Neural crest cell (in vitro differentiated cells): ENCODE measurements at places on chromosomes 6 and 20. TPM values are rescaled to one million over a fixed set of nuclear protein-coding genes. Genes with fewer than 3 reads are reported as not detected.

The C6orf15 gene
- total RNA-seq: not detected in 2 replicates

The PNLDC1 gene
- 0.49 TPM in 1 of 2 replicates, not detected in the other for total RNA-seq

The POM121L2 gene
- total RNA-seq: not detected in 2 replicates

The COL21A1 gene
- total RNA-seq: not detected in 2 replicates

The TTLL9 gene
- 2.9 and 3.3 TPM in 2 replicates for total RNA-seq

The IP6K3 gene
- total RNA-seq: 0.72 and 0.89 TPM in 2 replicates

The EPPIN gene
- not detected in 2 replicates for total RNA-seq

The DTD1 gene
- total RNA-seq: 68.2 and 73.4 TPM in 2 replicates

The KIF13A gene
- 34.4 TPM in 2 replicates for total RNA-seq

DNA sequence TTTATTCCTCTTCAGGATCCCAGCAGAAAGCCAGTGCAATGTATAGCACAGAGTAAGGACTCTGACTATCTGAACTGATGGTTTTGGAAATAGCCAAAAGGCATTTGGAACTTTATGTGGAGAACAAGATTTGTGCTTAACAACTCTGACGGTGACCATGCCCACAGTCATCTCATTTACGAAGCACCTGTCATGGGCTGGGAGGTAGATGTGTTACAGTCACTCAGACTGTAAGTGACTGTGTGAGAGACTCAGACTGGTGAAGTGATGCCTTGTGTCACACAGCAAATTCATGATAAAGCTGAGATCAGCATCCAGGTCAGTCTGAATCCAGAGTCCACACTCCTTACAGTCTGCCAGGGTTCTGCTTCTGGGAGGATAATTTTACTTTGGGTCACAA, 23.9 kb upstream of the FAM83C start:
- no peaks in the 10 kb centered on the region for H3K4me1 ChIP-seq
- no peaks in the 10 kb centered on the region for H3K27me3 ChIP-seq
- H3K4me3 ChIP-seq: no peak overlapping the region
- H3K36me3 ChIP-seq: peaks cover 4% of the 10 kb centered on the region
- H3K27ac ChIP-seq: no peak overlapping the region

DNA sequence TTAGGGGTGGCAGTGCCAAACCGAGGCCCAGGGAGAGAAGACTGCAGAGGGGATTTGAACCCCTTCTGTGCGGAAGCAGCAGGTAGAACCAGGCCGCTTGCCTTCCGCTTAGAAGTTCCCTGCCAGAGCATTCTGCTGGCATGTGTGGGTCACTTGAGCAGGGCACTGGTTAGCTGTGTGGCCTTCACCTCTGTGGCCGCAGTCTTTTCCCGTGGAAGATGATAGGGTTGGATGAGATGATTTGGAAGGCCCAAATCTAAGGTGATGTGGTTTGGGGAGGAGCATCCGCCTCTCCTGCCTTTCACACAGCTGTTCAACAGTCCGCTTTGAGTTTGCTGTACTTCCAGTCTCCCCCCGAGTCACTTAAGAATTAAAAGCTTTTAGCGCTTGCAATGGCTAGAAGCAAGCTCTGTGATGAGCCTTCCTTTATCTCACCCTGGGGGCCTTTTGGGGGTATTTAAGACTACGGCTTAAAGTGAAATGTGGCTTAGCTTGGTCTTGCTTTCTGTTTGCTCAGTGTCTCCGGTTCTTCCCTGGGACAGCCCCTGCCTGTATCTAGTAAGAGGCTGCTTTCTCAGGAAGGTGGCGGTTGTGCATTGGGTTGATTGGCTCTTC, 743 bp downstream of the CMTR1 start:
- H3K4me1 ChIP-seq: peaks cover 21% of the 10 kb centered on the region
- peak overlapping the region; percentile 71 for H3K27ac ChIP-seq
- H3K4me3 ChIP-seq: peak overlapping the region; percentile 94
- H3K36me3 ChIP-seq: no peaks in the 10 kb centered on the region

DNA sequence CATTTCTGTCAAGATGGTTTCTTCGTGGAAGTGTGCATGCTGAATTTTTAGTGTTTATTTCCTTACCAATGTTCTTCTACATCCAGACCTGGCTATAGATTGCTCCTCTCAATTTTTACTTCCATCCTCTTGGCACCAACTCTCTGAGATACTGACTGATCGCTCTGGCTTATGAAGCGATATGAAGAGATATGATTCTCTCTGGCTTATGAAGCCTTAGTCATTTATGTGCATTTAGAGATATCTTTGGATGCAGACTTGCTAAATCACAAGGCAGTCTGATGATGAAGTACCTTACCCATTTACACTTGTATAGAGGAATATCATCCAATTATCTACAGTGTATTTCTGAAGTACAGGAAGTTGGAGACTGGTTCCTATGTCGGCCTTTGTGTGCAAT, 295.4 kb upstream of the STXBP5 start:
- H3K27me3 ChIP-seq: no peaks in the 10 kb centered on the region
- no peak for DNase-seq
- H3K27ac ChIP-seq: no peak overlapping the region
- no peak overlapping the region for H3K4me3 ChIP-seq
- H3K4me1 ChIP-seq: peaks cover 9% of the 10 kb centered on the region

DNA sequence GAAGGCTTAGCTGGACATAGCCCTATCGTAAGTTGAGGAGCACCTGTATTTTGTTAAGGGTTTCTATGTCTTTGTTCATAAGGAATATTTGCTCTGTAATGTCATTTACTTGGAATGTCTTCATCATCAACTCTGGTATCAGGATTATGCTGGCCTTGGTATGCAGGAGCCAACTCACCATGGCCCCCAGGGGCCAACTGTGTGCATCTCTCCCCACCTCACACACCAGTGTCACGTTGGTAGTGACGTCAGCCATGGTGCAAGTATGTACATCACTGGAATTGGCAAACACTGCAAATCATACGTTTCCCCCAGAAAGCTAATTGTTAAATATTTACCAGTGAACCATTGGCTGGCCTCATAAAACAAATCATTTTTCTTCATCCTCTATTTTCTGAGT, 70.8 kb downstream of the YTHDF1 start:
- no peak overlapping the region for H3K27ac ChIP-seq
- H3K36me3 ChIP-seq: peaks cover 6% of the 10 kb centered on the region
- no peak overlapping the region for H3K4me3 ChIP-seq
- peaks cover 39% of the 10 kb centered on the region for H3K27me3 ChIP-seq
- DNase-seq: no peak
- H3K4me1 ChIP-seq: peaks cover 19% of the 10 kb centered on the region

- H3K36me3 ChIP-seq: no peaks in the 10 kb centered on the region
- DNase-seq: no peak
- no peaks in the 10 kb centered on the region for H3K27me3 ChIP-seq
- no peak overlapping the region for H3K27ac ChIP-seq
- no peaks in the 10 kb centered on the region for H3K4me1 ChIP-seq
These were observed 125.1 kb upstream of the HS3ST5 start for GRCh38 chr6:114467931-114468330.

GRCh38 chr20:59770851-59771250, 162.6 kb downstream of the SYCP2 start:
- peaks cover 15% of the 10 kb centered on the region for H3K4me1 ChIP-seq
- H3K4me3 ChIP-seq: no peak overlapping the region
- no peak for DNase-seq
- peaks cover 11% of the 10 kb centered on the region for H3K27me3 ChIP-seq

DNA sequence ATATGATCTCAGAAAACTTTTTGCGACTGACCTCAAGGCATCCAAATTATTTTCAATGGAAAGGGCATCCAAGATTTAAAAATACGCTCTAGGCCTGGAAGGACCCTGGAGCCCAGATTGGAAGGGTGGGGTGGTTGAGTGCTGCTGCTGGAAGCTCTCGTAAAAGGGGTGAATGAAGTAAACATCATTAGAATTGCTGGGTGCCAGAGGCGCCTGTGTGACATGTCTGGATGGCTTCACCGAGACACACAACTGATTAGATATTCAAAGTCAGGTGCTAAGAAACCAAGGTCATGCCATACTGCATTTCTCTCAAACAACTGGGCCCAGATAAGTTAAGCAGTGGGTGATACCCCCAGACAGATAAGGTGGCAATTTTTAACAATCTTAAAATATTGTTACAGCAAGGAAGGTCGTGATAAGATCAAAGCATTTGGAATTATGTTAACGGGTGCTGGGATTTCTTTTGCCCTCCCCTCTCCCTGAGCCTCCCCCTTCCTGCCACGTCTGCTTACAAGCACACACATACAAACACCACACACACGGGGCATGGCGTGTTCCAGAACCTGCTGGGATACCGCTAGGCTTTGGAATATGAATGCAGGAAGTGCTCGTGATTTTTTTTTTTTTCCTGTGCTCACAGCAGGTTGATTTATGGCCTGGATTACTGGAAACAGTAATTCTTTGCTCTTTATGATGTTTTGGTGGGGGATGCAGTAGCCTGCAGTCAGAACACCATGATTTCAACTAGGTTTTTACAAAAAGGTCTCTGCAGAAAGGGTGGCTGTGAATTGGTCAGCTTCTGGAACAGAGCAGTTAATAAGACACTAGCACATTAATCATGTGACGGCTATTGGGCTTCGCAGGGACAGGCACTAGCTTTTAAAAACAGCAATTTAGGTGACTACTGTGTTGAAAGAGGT, 551.2 kb downstream of the QKI start:
- no peak for DNase-seq
- H3K4me3 ChIP-seq: no peak overlapping the region
- H3K4me1 ChIP-seq: peaks cover 50% of the 10 kb centered on the region
- no peaks in the 10 kb centered on the region for H3K27me3 ChIP-seq
- H3K36me3 ChIP-seq: no peaks in the 10 kb centered on the region
- H3K27ac ChIP-seq: peak overlapping the region; percentile 37

- H3K27ac ChIP-seq: no peak overlapping the region
- DNase-seq: no peak
- H3K36me3 ChIP-seq: no peaks in the 10 kb centered on the region
- peaks cover 2% of the 10 kb centered on the region for H3K27me3 ChIP-seq
- H3K4me1 ChIP-seq: peaks cover 2% of the 10 kb centered on the region
These were observed 2.7 kb downstream of the BCAS1 start for GRCh38 chr20:54067606-54068174.

DNA sequence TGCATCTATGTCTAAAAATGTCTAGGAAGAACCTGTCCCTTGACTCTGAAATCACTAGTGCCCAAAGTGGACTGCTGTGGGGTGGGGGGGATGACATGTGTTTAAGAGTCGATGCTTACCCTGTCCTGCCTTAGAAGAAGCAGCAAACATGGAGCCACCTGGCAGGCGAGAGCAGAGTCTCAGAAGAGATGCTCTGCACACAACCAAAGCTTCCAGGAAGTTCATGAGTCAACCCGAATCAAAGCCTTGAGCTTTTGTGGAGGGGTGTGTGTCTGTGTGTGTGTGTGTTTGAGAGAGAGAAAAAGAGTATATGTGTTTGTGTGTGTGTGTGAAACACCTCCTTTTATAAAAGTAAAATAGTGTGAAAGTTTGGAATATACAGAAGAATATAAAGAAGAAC, 269.9 kb downstream of the ALDH8A1 start:
- no peak overlapping the region for H3K4me3 ChIP-seq
- H3K36me3 ChIP-seq: no peaks in the 10 kb centered on the region
- no peak overlapping the region for H3K27ac ChIP-seq
- H3K27me3 ChIP-seq: no peaks in the 10 kb centered on the region

- no peaks in the 10 kb centered on the region for H3K27me3 ChIP-seq
- DNase-seq: no peak
- no peak overlapping the region for H3K27ac ChIP-seq
- no peak overlapping the region for H3K4me3 ChIP-seq
- no peaks in the 10 kb centered on the region for H3K4me1 ChIP-seq
These were observed 57.2 kb downstream of the KLHL31 start for GRCh38 chr6:53608396-53608795.

DNA sequence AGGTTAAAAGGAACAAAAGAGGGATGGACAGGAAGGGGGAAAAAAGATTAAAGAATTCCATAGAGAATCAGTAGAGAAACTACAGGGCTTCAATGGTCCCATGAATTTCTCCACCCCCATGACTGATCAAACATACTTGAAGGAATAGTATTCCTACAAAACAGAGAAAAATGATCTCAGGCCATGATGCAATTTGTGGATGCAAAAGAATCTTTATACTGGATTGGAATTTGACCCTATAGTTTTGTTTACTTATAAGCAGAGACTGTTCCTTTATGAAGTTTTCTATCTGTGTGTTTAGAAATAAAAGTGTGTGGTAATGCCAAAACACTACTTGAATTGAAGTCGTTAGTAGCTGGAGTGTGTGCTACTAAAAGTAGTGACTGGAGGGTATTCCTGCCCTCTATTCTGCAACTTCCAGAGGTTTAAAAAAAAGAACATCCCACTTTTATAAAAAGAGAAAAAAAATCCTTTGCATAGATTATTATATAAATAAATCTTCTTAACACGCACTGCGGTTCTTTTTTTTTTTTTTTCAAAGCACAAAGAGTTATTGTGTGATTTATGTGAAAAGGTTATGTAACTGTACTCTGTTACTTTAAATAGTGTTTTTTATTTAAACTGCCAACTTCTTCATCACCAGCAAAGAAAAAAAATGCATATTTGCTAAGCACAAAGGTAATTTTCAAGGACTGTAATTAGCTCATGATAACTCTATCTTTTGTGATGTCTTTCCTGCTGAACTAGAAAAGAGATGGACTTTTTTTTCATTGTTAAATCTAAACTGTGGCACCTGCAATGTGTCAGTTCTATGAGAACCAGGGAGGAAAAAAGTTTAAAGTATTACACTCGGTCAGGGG, 214.5 kb upstream of the CITED2 start:
- H3K27me3 ChIP-seq: no peaks in the 10 kb centered on the region
- H3K36me3 ChIP-seq: no peaks in the 10 kb centered on the region
- peaks cover 56% of the 10 kb centered on the region for H3K4me1 ChIP-seq
- DNase-seq: no peak

DNA sequence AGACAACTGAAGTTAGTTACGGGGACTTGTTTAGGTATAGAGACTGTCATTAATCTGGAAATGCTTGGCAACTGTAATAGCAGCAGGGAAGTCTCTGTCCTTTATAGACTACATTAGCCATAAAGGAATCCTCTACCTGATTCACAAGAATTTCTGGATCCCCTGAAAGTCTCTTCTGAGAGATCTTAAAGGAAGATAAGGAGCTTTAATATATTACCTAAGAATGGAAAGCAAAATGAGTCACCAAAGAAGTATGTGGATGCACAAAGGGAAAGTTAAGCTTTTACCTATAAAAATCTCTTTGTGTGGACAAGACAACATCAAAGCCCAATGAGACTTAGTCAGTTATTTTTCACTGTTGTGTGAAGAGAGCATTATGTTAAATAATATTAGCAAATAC, 92.2 kb upstream of the RSPO3 start:
- H3K27me3 ChIP-seq: no peaks in the 10 kb centered on the region
- no peak overlapping the region for H3K4me3 ChIP-seq
- H3K27ac ChIP-seq: no peak overlapping the region
- H3K4me1 ChIP-seq: peaks cover 3% of the 10 kb centered on the region

GRCh38 chr6:166834049-166834448, 122.3 kb downstream of the RNASET2 start:
- H3K4me1 ChIP-seq: no peaks in the 10 kb centered on the region
- no peak overlapping the region for H3K27ac ChIP-seq
- H3K36me3 ChIP-seq: no peaks in the 10 kb centered on the region
- H3K27me3 ChIP-seq: no peaks in the 10 kb centered on the region
- DNase-seq: no peak

- no peak overlapping the region for H3K27ac ChIP-seq
- no peaks in the 10 kb centered on the region for H3K27me3 ChIP-seq
- H3K36me3 ChIP-seq: no peaks in the 10 kb centered on the region
- no peak for DNase-seq
- H3K4me1 ChIP-seq: no peaks in the 10 kb centered on the region
These were observed 24.0 kb downstream of the MAPK13 start for GRCh38 chr6:36154286-36154685.

GRCh38 chr6:106377061-106377540, 16.6 kb downstream of the CRYBG1 start:
- peaks cover 9% of the 10 kb centered on the region for H3K27me3 ChIP-seq
- H3K4me3 ChIP-seq: no peak overlapping the region
- no peak for DNase-seq
- no peaks in the 10 kb centered on the region for H3K4me1 ChIP-seq
- H3K27ac ChIP-seq: no peak overlapping the region

- no peaks in the 10 kb centered on the region for H3K36me3 ChIP-seq
- H3K27ac ChIP-seq: no peak overlapping the region
- no peak for DNase-seq
- H3K4me3 ChIP-seq: no peak overlapping the region
- H3K27me3 ChIP-seq: peaks cover 2% of the 10 kb centered on the region
These were observed 512.7 kb downstream of the DHX35 start for GRCh38 chr20:39474879-39475278.
